ENCODE measurements at places on chromosomes 3 and 15.

GRCh38 chr3:129936757-129937156 is 37.8 kb upstream of the TRH start:
- H3K36me3 ChIP-seq, result no peaks in the 10 kb centered on the region
- no peak for DNase-seq
- no peak overlapping the region for H3K27ac ChIP-seq
- H3K4me1 ChIP-seq, result no peaks in the 10 kb centered on the region
- H3K4me3 ChIP-seq, result peak overlapping the region; percentile 58

- H3K27me3 ChIP-seq, result no peaks in the 10 kb centered on the region
- H3K36me3 ChIP-seq, result no peaks in the 10 kb centered on the region
- H3K4me3 ChIP-seq, result no peak overlapping the region
- DNase-seq, result no peak
These were observed 35.4 kb downstream of the LIPC start for GRCh38 chr15:58467121-58467721.

- H3K4me1 ChIP-seq, result peaks cover 4% of the 10 kb centered on the region
- peaks cover 12% of the 10 kb centered on the region for H3K36me3 ChIP-seq
- no peak overlapping the region for H3K27ac ChIP-seq
- no peak for DNase-seq
- H3K27me3 ChIP-seq, result peaks cover 40% of the 10 kb centered on the region
- H3K4me3 ChIP-seq, result peak overlapping the region; percentile 49
These were observed 499 bp downstream of the ALDH1A2 start for GRCh38 chr15:58064980-58065444.

DNA sequence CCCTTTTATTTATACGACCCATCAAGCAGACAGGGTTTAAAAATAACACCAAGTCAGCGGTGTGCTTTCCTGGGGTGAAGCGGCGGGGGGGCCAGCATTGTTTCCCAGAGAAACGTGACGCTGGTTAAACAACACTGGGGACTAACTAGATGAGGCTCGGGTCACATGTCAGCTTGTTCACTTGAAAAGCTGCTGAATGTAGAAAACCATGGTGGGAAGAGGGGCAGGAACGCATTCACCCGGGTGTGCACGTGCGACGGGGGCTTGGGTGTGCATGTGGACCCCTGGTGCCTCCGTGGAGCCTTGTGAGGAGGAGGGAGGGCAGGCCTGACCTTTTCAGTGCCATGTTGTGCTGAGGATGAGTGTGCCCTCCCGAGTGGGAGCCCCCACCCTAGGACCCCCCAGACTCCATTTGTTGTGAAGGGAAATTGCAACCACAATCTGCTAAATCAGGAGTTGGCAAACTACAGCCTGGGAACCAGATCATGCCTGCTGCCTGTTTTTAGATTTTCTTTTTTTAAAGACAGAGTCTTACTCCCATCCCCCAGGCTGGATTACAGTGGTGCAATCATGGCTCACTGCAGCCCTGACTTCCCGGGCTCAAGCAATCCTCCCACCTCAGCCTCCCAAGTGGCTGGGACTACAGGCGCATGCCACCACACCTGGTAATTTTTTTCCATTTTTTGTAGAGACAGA is 70.4 kb upstream of the CMTM7 start:
- H3K27ac ChIP-seq, result no peak overlapping the region
- peaks cover 2% of the 10 kb centered on the region for H3K4me1 ChIP-seq
- no peak overlapping the region for H3K4me3 ChIP-seq
- H3K27me3 ChIP-seq, result peaks cover 12% of the 10 kb centered on the region
- no peak for DNase-seq

- H3K27me3 ChIP-seq, result no peaks in the 10 kb centered on the region
- peaks cover 72% of the 10 kb centered on the region for H3K4me1 ChIP-seq
- H3K36me3 ChIP-seq, result no peaks in the 10 kb centered on the region
- H3K27ac ChIP-seq, result peak overlapping the region; percentile 98
- peak overlapping the region; percentile 55 for H3K4me3 ChIP-seq
These were observed 67.9 kb downstream of the IQSEC1 start for GRCh38 chr3:13005301-13005700.

GRCh38 chr3:134351427-134351826 is 22.8 kb downstream of the AMOTL2 start:
- no peak overlapping the region for H3K4me3 ChIP-seq
- H3K4me1 ChIP-seq, result no peaks in the 10 kb centered on the region
- DNase-seq, result no peak
- H3K36me3 ChIP-seq, result peaks cover 6% of the 10 kb centered on the region
- no peak overlapping the region for H3K27ac ChIP-seq
- H3K27me3 ChIP-seq, result peaks cover 3% of the 10 kb centered on the region

GRCh38 chr15:74542166-74543042 is 1.4 kb downstream of the ARID3B start:
- peaks cover 61% of the 10 kb centered on the region for H3K4me1 ChIP-seq
- H3K27ac ChIP-seq, result peak overlapping the region; percentile 96
- no peak for DNase-seq
- H3K36me3 ChIP-seq, result peaks cover 32% of the 10 kb centered on the region
- H3K4me3 ChIP-seq, result peak overlapping the region; percentile 98

- H3K4me3 ChIP-seq, result no peak overlapping the region
- no peaks in the 10 kb centered on the region for H3K27me3 ChIP-seq
- peaks cover 14% of the 10 kb centered on the region for H3K4me1 ChIP-seq
These were observed 82.8 kb upstream of the MEX3B start for GRCh38 chr15:82128401-82129148.

DNA sequence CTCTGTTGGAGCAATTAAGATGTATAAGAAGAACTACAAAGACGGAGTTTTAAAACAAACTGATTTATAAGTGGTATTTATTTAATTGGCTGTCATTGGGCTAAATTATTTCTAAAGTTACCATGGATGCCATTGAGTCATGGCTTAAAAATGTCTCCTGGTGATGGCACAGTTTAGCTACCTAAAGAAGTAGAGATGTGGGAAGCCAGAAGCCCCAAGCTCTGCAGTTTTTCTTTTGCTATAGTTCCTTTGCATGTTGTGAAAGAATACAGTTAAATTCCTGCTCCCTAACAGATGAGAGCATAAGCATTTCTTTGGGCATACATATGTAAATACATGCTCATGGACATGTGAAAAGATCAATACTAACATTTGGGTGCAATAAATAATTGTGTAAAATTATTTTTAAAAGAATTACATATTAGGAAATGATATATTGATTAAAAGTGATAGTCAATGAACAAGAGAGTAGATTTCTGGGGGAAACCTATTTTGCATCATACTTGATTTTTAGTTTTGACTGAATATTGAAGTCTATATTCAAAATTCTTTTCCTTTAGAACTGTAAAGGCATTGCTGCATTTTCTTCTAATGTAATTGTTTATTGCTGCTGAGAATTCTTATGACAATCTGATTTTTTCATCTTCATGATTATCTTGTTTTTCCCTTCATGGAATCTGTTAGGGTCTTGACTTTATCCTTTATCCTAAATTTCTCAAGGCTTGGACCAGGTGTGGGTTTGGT is 2.1 kb downstream of the OPA1 start:
- peaks cover 21% of the 10 kb centered on the region for H3K36me3 ChIP-seq
- peak overlapping the region; percentile 97 for H3K27ac ChIP-seq

DNA sequence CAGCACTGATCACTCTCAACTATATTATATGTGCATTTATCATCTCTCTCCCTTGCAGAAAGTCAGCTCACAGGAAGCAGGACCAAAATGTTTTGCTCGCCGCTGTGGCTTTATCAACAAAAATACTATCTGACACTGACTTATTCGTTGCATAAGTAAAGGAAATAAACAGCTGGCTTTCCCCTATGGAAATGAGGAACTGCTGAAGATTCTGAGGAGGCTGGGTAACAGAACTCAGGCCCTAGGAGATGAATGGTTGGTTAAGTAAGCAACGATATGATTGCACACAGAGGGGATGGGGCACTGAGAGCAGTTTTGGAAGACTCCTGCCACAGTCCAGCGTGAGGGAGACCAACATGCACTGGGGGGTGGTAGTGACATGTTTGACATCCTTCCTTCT is 181.1 kb downstream of the STT3B start:
- H3K4me3 ChIP-seq, result no peak overlapping the region
- no peak overlapping the region for H3K27ac ChIP-seq
- no peak for DNase-seq
- peaks cover 4% of the 10 kb centered on the region for H3K4me1 ChIP-seq

- H3K36me3 ChIP-seq, result no peaks in the 10 kb centered on the region
- no peak for DNase-seq
- H3K4me3 ChIP-seq, result no peak overlapping the region
- no peaks in the 10 kb centered on the region for H3K4me1 ChIP-seq
- H3K27me3 ChIP-seq, result peaks cover 44% of the 10 kb centered on the region
These were observed 35.6 kb downstream of the FRMD5 start for GRCh38 chr15:44159492-44159891.

Data from natural killer cell treated with Interleukin-12 subunit alpha and Interleukin-12 subunit beta and Interleukin-15 and Interleukin-18, amount 100 ng/mL, for 72 hours (primary cell).